ENCODE measurements at places on chromosomes 7 and 10.

DNA sequence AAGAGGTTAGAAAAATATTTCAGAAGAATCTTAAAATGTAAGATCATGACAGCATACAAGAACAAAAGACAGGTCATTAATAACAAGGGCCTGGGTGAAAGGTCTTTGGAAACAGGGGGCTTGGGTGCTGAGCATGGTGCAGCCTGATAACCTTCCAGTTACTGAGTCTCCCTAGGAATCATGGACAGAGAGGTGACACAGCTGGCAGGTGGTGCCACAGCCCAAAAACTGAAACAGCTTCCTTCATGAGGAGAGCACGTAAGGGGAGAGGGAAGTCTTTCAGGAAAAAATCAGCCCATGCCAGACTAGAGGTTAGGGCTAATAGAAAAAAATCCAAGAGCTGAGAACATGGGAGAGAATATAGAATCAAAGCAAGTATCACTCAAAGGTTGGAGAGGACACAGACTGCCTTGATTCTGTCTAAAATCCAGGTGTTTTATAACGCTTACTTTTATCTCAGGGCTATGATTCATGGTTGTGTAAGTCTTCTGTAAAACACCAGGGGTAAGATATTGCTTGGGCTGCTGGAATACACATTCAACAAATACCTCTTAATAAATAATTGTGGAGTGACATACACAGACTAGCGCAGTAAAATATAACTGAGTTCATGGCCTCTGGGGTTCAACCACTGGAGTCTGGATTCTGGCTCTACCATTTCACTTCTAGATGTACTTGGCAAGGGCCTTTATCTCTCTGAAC is 88.1 kb downstream of the SEMA3C start:
- DNase-seq = no peak

GRCh38 chr10:114953047-114953446 is 15.1 kb downstream of the TRUB1 start:
- DNase-seq = no peak

GRCh38 chr10:75037171-75038153 is 74.0 kb upstream of the SAMD8 start:
- no peak for DNase-seq

GRCh38 chr10:126867567-126868365 is 37.5 kb upstream of the DOCK1 start:
- DNase-seq = no peak

DNA sequence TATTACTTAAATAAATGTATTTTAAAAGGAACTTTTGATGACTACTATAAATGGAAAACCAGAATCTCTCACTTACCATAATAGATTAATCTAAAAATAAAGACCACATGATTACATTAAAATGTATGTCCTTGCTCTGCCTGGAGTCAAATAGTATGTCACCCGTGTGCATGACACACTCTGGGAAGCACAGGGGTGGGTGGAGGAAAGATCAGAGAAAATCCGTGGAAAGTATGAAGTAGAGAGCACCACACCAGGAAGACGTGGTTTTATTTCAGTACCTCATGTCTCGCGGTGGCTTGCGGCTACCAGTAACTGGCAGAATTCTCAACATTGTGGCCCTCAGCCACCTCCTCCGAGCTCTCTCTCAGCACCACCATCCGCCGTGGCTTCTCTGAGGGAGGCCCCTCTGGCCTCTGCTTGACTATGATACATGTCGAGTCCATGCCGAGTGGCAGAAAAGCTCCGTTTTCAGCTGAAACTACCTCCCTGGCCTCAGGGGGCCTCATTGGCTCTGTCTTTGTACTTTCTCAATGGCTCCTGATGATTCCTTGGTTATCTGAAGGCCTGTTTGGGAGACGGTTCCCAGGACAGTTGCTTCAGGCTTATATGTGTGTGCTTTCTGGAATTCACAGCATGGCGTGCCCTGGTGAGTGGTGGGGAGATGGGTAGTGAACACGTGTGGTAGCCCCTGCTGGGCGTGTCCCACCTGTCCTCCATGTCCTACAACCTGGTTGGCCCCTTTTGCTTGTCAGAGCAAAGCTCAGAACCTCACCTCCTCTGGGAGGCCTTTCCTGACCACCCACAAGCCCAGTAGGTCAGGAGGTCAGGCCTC is 49.8 kb downstream of the LHPP start:
- no peak for DNase-seq

GRCh38 chr10:103231047-103231551 is 14.6 kb upstream of the RPEL1 start:
- DNase-seq = no peak

- no peak for DNase-seq
Measured at GRCh38 chr7:37364856-37365255, 83.8 kb downstream of the ELMO1 start.

- DNase-seq = no peak
Measured at GRCh38 chr10:69884024-69884367, 82.3 kb downstream of the COL13A1 start.

GRCh38 chr10:8498881-8499280 is 444.4 kb downstream of the GATA3 start:
- no peak for DNase-seq

DNA sequence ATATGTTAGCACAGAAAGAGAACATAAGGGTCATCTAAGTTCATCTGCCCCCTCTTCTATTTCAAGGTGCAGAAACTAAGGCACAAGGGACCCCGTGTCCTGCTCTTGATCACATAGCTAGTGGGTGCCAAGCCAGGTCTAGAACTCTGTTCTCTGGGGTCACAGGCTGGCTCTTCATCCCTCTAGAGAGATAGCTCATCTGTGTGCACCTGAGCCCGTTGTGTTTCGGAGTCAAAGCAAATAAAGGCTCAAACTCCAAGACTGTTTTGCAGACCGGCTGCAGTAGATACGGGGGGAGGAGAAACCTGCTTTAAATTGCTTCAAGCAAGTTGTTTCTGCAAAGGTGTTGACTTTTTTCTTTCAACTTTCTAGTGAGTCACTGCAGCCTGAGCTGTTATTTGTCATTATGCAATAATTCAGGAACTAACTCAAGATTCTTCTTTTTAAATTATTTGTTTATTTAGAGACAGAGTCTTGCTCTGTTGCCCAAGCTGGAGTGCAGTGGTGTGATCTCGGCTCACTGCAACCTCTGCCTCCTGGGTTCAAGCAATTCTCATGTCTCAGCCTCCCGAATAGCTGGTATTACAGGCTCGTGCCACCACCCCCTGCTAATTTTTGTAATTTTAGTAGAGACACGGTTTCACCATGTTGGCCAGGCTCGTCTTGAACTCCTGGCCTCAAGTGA is 6.5 kb downstream of the BLVRA start:
- no peak for DNase-seq

GRCh38 chr7:134782121-134782623 is 2.7 kb downstream of the CALD1 start:
- no peak for DNase-seq

DNA sequence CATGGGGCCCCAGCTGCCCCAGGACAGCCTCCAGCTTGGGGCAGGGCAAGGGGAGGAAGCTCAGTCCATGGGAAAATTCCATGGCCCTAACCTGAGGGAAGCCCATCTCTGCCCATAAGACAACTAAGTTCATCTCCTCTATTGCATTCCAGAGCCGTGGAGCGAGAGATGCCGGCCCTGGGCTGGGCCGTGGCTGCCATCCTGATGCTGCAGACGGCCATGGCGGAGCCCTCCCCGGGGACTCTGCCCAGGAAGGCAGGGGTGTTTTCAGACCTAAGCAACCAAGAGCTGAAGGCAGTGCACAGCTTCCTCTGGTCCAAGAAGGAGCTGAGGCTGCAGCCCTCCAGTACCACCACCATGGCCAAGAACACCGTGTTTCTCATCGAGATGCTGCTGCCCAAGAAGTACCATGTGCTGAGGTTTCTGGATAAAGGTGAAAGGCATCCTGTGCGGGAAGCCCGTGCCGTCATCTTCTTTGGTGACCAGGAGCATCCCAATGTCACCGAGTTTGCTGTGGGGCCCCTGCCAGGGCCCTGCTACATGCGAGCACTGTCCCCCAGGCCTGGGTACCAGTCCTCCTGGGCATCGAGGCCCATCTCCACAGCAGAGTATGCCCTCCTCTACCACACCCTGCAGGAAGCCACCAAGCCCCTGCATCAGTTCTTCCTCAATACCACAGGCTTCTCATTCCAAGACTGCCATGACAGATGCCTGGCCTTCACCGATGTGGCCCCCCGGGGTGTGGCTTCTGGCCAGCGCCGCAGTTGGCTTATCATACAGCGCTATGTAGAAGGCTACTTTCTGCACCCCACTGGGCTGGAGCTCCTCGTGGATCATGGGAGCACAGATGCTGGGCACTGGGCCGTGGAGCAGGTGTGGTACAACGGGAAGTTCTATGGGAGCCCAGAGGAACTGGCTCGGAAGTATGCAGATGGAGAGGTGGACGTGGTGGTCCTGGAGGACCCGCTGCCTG is 4.3 kb downstream of the AOC1 start:
- DNase-seq = no peak

DNA sequence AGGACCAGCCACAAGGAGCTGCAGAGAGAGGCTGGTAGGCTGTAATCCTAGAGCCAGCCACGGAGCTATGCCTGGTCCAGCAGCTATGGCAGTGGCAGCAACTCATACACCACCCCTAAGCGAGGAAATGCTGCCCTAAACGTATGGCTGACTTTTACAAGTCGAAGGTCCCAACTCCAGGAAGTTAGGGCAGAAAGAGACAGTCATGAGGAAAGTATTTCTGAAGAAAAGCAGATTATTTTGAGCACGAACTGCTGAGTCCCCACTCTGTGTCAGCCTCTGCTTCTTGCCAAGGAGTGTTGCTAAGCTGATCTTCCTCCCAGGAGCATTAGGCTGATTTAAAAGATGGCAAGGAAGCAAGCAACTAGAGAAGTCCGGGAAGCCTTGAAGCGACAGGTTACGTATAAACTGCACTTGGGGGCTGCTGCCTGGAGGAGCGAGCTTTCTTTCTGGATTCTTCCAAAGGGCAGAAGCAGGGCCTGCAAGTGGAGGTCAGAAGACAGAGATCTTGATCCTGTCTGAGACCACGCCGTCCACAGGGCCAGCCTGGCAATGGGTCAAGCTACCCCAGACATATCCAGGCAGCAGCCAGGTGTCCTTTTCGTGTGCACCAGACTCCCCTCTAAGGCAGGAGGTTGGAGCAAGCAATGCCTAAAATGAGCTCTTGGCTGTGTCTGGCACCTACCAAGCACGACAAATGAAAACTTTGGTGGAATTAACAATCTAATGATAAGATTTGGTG is 39.4 kb downstream of the PLXNA4 start:
- DNase-seq = no peak

DNA sequence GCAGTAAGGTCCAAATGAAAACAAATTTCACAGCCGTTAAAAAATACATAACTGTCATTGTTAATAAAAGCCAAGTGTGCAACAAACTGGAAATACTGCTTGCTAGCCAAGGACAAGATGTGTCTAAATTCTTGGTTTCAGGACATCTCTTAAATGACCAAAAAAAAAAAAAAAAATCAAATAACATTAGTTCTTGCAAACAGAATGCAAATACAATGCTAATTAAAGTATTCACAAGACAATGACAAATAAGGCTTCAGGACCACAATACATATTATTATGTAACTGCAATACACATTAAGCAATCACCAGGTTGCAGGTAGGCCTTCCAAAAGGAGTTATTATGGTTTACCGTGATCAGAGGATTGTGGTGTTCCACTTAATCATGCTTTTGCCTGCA is 3.6 kb downstream of the ARHGAP21 start:
- no peak for DNase-seq

DNA sequence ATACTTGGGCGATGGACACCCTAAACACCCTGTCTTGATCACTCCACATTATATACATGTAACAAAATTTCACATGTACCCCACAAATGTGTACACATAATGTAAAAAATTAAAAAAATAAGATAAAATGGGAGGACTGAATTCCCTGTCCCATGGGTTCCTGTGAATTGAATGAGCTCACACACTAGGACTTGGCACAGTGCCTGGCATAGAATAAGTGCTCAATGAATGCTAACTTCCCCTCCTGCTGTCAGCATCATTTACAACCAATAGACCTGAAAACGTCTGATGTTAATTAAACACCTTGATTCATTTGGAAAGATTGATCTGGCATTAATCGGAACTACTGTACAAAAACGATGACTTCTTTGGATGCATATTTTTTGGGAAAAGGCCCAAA is 117.3 kb upstream of the ZNF438 start:
- no peak for DNase-seq

- no peak for DNase-seq
Measured at GRCh38 chr10:75403144-75403938, 1.8 kb upstream of the ZNF503 start.

- DNase-seq = no peak
Measured at GRCh38 chr7:7231000-7231399, 48.7 kb downstream of the C1GALT1 start.

- no peak for DNase-seq
Measured at GRCh38 chr10:56231436-56231835, 129.6 kb downstream of the ZWINT start.

DNA sequence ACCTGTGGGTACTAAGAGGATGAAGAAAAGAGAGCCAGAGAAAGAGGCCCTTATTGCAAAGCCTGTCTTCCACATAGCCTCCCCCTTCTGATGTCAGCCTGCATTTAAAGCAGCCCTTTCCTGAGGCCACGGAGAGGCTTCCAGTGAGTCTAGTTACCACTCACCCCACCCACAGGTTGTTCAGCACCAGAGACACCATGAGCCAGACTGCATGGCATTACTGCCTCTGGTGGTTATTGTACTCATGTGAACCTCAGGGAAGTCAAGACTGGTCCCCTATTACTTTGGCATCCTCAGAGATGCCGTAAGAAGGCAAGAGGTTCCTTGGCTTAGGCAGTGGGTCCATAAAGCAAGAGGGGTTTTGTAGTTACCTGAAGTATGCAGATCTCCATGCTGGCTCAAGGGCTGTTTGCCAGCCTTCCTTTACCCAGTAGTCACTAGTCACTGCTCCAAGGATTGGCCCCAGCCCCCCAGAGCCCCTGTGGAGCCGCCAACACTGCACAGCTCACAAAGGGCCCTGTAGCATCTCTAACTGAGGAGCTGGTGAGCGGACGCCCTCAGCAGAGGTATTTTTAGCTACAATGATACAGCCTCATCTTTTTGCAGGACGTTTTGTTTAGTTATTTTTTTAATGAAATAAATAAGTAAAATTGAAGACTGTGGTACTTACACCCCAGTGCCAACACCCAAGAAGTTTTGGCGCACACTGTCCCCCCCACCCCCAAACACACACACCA is 20.7 kb downstream of the LRRC4 start:
- no peak for DNase-seq

DNA sequence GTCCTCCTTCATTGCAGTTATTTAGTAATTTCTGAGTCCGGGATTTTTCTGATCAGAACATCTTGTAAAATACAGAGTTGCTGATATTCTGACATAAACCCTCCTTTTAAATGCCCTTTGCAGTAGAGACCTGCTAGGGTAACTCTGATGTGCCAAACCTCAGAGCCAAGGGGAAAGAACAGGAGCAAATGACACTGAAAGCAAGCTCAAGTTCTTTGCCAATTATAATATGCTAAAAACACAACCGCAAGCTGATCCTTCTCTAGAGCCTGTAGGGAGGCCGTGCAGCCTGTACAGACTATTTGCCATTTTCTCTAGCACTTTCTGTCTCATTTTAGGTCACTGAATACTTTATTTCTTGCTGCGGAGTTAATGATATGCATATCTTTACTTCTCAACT is 240.4 kb downstream of the CAMK1D start:
- no peak for DNase-seq

- DNase-seq = no peak
Measured at GRCh38 chr10:129424978-129425377, 42.1 kb upstream of the MGMT start.

Measured in activated T-helper 1 cell treated with anti-CD3 and anti-CD28 coated beads, Interleukin-12 subunit alpha, Interleukin-12 subunit beta, Interleukin-2, Interleukin-4 antibody, amounts not matched to agents 30 ng/mL and 10 ng/mL and 1 ng/mL, durations not matched to agents 14 hours and 24 hours and 36 hours (primary cell).